Stimulated activated CD8-positive, alpha-beta memory T cell treated with anti-CD3 and anti-CD28 coated beads, Interleukin-12 subunit alpha, Interleukin-12 subunit beta, amount 100 ng/mL, for 1 hour (primary cell): ENCODE measurements at places on chromosomes 3 and 15.

DNA sequence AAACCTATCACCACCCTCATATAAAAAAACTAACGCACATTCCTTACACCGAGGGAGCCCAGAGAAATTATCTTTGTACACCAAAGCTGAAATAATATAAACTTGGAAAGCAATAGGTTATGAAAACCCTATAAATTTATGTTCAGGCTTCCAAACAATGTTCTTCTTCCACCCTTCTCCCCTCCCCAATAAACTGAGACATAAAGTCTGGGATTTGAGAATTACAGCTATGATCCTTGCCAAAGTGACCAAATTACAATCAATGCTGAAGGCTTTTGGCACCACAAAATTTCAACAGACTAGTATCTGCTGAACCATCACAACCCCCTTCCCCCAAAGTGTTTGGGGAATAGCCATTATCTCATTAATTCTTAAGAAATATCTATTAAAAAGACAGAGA, 237.8 kb downstream of the FMN1 start:
- DNase-seq = no peak

GRCh38 chr3:31402117-31402516, 130.6 kb upstream of the STT3B start:
- no peak for DNase-seq

- no peak for DNase-seq
These were observed 15.3 kb upstream of the ROPN1 start for GRCh38 chr3:124007186-124007585.

DNA sequence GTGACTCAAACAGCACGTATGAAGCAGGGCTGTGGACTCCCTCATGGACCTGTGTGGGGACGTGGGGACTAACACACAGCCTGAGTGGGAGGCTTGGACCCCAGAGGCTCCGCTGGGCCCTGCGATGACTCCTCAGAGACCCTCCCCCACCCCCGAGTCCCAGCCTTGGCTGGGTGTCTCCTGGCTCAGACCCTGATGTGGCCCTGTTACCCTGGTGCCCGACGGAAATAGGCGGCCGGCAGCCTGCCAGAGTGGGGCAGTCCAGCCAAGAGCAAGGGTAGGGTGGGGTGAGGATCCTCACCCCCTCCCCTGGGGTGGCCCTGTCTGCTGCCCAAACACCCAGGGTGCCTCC, 15.3 kb downstream of the TNK2 start:
- no peak for DNase-seq

DNA sequence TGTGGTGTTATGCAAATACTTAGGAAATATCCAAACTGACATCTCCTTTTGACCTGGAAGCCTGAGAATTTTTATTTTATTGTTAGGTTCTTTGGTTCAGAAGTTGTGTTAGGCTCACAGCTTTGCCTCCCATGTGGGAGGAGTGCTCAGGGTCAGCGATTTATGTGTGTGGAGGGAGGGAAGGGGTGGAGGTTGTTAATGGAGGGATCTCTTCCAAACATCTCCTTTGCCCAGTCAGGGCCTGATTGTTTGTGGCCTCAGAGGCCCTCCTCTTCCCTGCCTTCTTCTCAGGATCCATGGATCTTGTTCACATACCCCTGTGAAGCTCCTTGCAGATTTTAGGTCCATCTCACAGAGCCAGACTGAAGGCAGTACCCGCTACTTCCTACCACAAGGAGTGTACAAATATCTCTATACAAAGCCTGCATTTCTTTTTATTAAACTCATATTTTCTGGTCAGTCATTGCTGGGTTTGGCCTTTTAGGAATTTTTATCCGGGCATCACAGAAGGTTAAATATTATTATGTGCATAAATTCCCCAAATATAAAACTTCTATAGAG, 40.3 kb downstream of the BBX start:
- DNase-seq = no peak

- DNase-seq = no peak
These were observed 15.7 kb downstream of the KCNAB1 start for GRCh38 chr3:156135921-156136638.
